ENCODE measurements at places on chromosomes 2 and 18.
A peak's percentile ranks its signal among the peaks of the same experiment; 100 is the strongest.

DNA sequence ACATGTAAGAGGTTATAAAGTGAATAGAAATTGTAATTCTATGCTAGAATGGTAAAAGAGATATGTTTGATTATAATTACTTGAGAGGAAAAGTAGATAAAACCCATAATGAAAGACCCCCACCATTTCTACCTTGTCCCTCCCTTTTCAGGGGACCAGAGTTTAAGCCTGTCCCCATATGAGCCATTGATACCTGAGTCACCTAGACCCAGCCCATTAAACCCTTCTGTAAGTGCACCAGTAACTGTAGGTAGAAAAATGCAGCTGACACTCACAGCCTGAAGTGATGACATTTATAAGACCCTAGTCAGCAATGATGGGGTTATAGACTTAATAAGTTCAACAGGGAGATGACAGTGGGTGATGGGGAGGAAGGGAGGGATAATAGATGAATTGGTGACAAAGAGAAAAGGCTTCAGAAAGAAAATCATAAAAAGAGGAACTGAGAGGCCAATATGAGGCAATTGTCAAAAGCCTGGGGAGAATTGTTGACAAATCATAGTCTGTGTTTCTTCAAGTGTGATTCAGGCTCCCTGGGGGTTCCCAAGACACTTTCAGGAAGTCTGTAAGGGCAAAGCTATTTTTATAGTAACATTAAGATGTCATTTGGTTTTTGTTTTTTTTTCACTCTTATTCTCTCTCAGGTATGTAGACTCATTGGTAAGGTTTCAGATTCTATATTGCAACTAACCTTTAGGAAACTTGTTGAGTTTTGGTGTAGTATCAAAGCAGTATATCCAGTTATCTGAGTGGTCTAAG lies 544.2 kb downstream of the SATB2 start:
- peak; percentile 51 for DNase-seq

DNA sequence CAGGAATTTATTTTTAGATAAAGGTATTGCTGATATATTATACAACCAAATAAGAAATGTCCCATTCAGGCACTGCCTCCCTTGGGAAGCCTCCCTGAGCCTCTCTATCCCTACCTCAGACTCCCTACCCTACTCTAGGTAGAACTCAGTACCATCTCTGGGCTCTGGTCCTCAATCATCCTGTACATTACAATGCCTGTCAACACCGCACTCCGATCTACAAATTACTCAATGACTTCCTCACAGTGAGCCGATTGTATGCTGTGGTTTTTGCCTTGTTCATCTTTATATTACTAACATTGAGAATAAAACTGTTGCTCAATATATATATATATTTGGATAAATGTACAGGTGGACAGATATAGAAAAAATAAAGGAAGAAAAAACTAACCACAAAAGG lies 207.5 kb downstream of the STK39 start:
- DNase-seq = no peak

GRCh38 chr2:28227498-28227897 lies 165.2 kb upstream of the FOSL2 start:
- DNase-seq = no peak

GRCh38 chr2:178265851-178266250 lies 71.5 kb downstream of the OSBPL6 start:
- no peak for DNase-seq

DNA sequence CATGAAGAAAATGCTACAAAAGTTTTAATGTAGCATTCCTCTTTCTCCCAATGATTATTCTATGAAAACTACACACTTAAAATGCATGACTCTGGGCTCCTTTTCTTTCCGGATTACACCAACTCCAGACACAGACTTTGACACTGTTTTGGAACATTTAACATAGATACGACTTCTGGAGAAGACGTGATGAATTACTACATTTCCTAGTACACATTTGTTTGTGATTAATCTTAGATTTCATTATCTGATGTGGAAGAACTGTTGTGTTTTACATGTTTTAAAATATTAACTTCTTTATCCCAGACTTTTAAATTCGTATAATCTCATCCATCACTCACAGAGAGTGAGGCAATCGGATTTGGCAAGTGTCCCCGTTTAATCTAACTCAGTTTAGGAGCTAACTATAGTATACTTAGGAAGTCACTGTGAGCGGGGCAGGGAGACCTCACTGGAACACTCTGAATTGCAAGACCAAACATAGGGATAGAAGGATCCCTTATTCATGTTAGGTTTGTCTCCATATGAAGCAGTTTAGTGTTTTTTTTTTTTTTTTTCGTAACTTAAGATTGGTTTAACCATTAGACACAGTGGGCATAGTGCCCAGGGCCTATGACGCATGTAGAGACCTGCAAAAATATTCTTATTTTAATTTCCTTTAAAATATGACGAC lies 66.7 kb downstream of the PDE1A start:
- DNase-seq = no peak

GRCh38 chr2:62641410-62641843 lies 64.1 kb upstream of the EHBP1 start:
- DNase-seq = no peak

DNA sequence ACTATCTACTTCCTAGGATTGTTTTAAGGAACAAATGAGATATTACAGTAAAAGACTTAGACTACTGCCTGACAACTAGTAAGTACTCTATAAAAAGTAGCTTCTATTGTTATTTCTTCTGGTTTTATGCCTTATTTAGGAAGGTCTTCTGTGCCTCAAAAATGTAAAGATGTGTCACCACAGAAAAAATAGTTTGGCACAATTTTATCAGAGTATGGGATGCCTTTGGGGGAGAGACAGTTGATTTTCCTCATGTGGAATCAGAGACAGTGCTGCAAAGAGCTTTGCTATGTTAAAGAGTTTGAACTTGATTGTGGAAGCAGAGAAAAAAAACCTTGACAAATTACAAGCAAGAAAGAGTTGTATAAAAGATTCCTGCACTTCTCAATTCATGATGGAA lies 98.4 kb downstream of the EHBP1 start:
- DNase-seq = no peak

- DNase-seq = no peak
Measured at GRCh38 chr2:45257820-45258219, 248.6 kb upstream of the SIX2 start.

- no peak for DNase-seq
Measured at GRCh38 chr2:172978063-172978383, 97.6 kb upstream of the MAP3K20 start.

DNA sequence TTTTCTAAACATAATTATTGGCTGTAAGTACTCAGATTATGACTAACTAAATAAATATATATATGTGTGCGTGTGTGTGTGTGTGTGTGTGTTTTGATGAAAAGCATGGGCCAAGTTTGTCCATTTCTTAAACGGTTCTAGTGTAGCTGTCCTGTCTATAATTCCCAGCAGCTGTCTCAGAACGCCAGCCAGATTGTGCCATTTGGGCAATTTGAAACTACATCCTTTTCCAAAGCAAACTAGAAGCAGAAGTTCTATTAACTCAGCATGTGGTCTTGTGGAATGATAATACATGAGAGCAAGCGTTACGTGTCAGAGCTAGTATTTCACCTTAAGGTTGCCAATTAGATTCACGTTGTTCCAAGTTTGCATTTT lies 1.7 kb downstream of the ARHGAP28 start:
- DNase-seq = no peak

Measured in OCI-M1 (cell line).